ENCODE measurements at places on chromosomes 13 and 19. TPM values are rescaled to one million over a fixed set of nuclear protein-coding genes. Genes with fewer than 3 reads are reported as not detected.
A peak's percentile ranks its signal among the peaks of the same experiment; 100 is the strongest.

DNA sequence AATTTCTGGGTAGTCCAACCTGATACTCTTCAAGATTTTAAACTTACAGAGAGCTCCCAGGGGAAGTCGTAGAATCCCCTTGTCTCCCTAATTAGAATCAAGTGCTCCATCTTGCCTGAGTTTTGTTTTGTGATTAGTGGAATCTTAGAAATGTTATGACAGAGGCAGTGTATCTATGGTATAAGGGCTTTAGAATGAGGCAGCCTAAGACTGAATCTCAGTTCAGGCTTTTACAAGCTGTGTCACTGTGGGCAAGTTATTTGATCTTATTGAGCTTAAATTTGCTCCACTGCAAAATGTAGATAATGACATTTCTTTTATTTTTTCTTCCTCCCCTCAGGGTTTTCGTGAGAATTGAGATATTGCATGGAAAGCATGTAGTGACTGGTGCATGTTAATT, 215.5 kb downstream of the POSTN start:
- H3K27ac ChIP-seq: no peak overlapping the region
- no peak overlapping the region for H3K4me3 ChIP-seq
- no peaks in the 10 kb centered on the region for H3K4me1 ChIP-seq
- H3K36me3 ChIP-seq: no peaks in the 10 kb centered on the region
- no peak for DNase-seq

GRCh38 chr19:33953023-33953422, 156.4 kb downstream of the KCTD15 start:
- no peaks in the 10 kb centered on the region for H3K36me3 ChIP-seq
- no peak overlapping the region for H3K27ac ChIP-seq
- no peak for DNase-seq

DNA sequence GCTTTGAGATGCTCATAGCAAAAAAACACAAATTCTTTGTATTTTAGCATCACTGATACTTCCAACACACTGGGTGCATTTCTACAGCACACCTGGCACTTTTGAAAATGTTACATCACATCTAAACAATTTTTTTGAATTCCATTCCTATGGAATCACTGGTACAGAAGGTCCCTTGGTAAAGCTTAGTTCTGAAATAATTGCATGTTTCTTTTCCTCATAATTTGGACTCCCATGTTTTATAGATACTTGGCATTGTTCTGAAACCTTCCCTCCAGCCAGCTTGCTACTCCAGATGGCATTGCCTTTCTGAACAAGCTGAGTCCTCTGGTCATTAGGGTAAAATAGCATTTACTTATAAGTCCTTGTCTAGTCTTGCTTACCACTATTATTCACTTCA, 481.3 kb upstream of the GPC6 start:
- no peak for DNase-seq
- no peaks in the 10 kb centered on the region for H3K4me1 ChIP-seq
- H3K4me3 ChIP-seq: no peak overlapping the region
- no peaks in the 10 kb centered on the region for H3K27me3 ChIP-seq

GRCh38 chr13:46633416-46633815, 80.4 kb downstream of the LRCH1 start:
- H3K27me3 ChIP-seq: no peaks in the 10 kb centered on the region
- no peak overlapping the region for H3K4me3 ChIP-seq
- no peak for DNase-seq
- H3K4me1 ChIP-seq: peaks cover 26% of the 10 kb centered on the region
- H3K36me3 ChIP-seq: no peaks in the 10 kb centered on the region

DNA sequence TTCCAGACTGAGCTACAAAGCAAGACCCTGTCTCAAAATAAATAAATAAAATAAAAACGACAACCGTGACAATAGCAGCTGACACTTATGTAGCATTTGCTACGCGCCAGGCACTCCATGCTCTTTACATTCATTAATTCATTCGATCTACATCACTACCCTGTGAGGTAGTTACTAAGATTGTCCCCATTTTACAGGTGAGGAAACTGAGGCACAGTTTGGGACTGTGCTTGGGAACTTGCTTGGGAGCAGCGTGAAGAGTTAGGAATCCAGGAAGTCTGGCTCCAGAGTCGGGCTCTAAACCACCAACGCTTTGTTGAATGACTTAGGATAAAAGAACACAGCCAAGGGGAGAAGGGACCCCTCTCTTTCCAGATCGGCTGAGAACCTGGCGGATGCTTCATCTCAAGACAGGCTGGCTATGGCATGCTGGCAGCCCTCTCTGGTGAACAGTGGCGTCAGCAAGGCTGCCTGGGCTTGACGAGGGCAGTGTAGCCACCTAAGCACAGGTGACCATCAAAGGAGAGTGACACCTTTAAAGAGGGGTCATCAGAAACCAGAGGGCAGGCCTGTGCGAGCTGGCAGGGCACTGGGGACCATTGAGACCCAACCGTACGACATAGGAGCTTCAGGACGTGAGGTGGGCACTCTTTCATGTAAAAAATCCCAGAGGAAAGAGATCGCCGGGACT, 591 bp downstream of the DOHH start:
- H3K4me1 ChIP-seq: peaks cover 18% of the 10 kb centered on the region
- DNase-seq: no peak
- H3K27ac ChIP-seq: peak overlapping the region; percentile 96
- peak overlapping the region; percentile 89 for H3K4me3 ChIP-seq
- H3K27me3 ChIP-seq: no peaks in the 10 kb centered on the region

GRCh38 chr19:34191355-34191962, 19.2 kb downstream of the LSM14A start:
- H3K36me3 ChIP-seq: peaks cover 11% of the 10 kb centered on the region
- H3K4me3 ChIP-seq: no peak overlapping the region
- H3K4me1 ChIP-seq: peaks cover 42% of the 10 kb centered on the region
- DNase-seq: no peak
- no peaks in the 10 kb centered on the region for H3K27me3 ChIP-seq
- no peak overlapping the region for H3K27ac ChIP-seq

- no peak for DNase-seq
- no peak overlapping the region for H3K4me3 ChIP-seq
- peaks cover 2% of the 10 kb centered on the region for H3K36me3 ChIP-seq
- no peaks in the 10 kb centered on the region for H3K27me3 ChIP-seq
- H3K4me1 ChIP-seq: peaks cover 3% of the 10 kb centered on the region
These were observed 9.0 kb downstream of the ZNF808 start for GRCh38 chr19:52536448-52536800.

DNA sequence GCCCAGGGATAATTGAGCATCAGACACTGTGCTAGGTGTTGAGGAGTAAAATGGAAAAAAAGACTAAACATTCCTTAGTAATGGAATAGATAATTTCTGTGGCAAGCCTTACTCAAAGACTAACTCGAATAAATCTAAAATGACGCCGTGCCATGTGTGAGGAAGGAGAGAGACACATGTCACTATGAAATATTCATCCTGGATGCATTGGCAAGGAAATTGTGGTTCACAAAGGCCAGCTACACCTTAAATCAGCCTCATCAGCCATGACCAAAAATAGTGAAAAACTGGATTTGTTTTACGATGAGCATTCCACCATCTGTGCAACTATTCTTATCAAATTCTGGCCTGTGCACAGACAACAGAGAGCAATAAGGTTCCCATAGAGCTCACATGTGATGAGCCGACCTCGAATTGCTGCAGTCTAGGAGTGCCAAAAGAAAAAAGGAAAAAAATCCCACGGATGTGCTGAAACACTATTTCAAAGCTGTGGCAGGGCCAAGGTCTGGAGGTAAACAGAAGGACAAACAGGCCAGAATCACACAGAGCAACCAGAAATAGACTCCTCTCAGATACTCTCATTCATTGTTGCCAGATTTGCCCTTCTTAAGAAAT, 505.7 kb downstream of the EFNB2 start:
- DNase-seq: no peak
- H3K4me1 ChIP-seq: no peaks in the 10 kb centered on the region
- H3K36me3 ChIP-seq: no peaks in the 10 kb centered on the region
- H3K27me3 ChIP-seq: no peaks in the 10 kb centered on the region

- H3K4me1 ChIP-seq: peaks cover 4% of the 10 kb centered on the region
- no peak for DNase-seq
- no peak overlapping the region for H3K27ac ChIP-seq
- H3K27me3 ChIP-seq: no peaks in the 10 kb centered on the region
- H3K4me3 ChIP-seq: no peak overlapping the region
These were observed 30.6 kb upstream of the LRP3 start for GRCh38 chr19:33163481-33163880.

GRCh38 chr13:63124863-63125262, 1709.2 kb upstream of the PCDH20 start:
- DNase-seq: no peak
- H3K4me3 ChIP-seq: no peak overlapping the region
- no peak overlapping the region for H3K27ac ChIP-seq
- H3K36me3 ChIP-seq: no peaks in the 10 kb centered on the region

DNA sequence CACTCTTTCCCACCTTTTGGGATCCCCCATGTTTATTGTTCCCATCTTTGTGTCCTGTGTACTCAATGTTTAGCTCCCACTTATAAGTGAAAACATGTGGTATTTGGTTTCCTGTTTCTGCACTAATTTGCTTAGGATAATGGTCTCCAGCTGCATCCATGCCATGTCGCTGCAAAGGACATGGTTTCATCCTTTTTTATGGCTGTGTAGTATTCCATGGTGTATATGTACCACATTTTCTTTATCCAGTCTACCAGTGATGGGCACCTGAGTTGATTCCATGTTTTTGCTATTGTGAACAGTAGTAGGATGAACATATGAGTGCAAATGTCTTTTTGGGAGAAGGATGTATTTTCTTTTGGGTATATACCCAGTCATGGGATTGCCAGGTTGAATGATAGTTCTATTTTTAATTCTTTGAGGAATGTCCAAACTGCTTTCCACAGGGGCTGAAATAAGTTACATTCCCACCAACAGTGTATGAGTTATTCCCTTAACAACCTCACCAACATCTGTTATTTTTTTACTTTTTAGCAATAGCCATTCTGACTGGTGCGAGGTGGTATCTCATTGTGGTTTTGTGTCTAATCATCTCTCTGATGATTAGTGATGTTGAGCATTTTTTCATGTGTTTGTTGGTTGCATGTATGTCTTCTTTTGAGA, 55.7 kb upstream of the MEDAG start:
- no peaks in the 10 kb centered on the region for H3K27me3 ChIP-seq
- no peak overlapping the region for H3K27ac ChIP-seq
- H3K4me1 ChIP-seq: no peaks in the 10 kb centered on the region
- H3K4me3 ChIP-seq: no peak overlapping the region

- no peak overlapping the region for H3K4me3 ChIP-seq
- no peaks in the 10 kb centered on the region for H3K27me3 ChIP-seq
- no peak overlapping the region for H3K27ac ChIP-seq
- H3K4me1 ChIP-seq: no peaks in the 10 kb centered on the region
- H3K36me3 ChIP-seq: no peaks in the 10 kb centered on the region
These were observed 502.7 kb downstream of the UQCRFS1 start for GRCh38 chr19:28710278-28710677.

DNA sequence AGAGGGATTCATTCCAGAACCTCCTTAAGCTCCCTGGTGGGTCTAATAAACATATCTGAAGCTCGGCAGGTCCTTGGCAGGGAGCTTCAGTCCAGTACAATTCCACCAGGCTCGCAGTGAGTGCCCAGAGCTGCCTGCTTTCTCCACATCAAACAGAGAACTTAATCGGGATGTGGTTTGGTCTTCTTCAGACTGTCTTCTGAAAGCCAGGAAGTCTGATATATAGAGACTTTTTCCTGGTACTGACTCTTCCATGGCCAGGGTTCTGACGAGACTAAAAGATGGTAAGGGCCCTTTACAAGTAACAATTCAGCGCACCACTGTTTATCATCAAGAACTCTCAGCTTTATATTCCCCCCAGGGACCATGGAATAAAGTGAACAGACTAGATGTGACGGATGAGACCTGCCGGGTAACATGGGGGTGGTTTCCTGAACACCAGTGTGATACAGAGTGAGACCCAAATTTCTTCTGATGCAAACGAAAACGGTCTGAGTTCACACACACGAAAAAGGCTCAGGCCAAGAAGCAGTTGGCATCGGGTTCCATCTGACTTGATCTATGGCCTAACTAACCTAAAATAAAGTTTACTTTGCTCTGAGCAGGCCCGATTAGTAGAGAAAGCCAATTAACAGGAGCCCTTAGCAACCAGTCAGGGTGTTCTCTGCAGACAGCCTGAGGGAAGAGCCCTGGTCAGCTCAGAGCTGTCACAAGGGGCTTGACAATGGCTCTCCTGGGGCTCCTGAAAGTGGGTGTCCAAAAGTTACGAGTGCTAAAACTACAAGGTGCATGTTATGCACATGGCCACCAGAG, 29.0 kb downstream of the RANBP3 start:
- no peak overlapping the region for H3K27ac ChIP-seq
- H3K4me3 ChIP-seq: no peak overlapping the region
- H3K27me3 ChIP-seq: no peaks in the 10 kb centered on the region

- no peaks in the 10 kb centered on the region for H3K36me3 ChIP-seq
- no peaks in the 10 kb centered on the region for H3K4me1 ChIP-seq
- H3K27ac ChIP-seq: no peak overlapping the region
- H3K4me3 ChIP-seq: no peak overlapping the region
These were observed 59.3 kb downstream of the TSHZ3 start for GRCh38 chr19:31289976-31290375.

GRCh38 chr13:104616990-104617389, 1550.8 kb upstream of the SLC10A2 start:
- H3K27me3 ChIP-seq: no peaks in the 10 kb centered on the region
- H3K4me3 ChIP-seq: no peak overlapping the region
- DNase-seq: no peak
- H3K27ac ChIP-seq: no peak overlapping the region

- no peak overlapping the region for H3K27ac ChIP-seq
- no peaks in the 10 kb centered on the region for H3K27me3 ChIP-seq
- no peak overlapping the region for H3K4me3 ChIP-seq
- no peak for DNase-seq
- no peaks in the 10 kb centered on the region for H3K36me3 ChIP-seq
These were observed 95.6 kb upstream of the ZNF98 start for GRCh38 chr19:22517496-22518411.

GRCh38 chr19:55613930-55614710, 8.7 kb downstream of the ZNF865 start:
- H3K27me3 ChIP-seq: no peaks in the 10 kb centered on the region
- no peak overlapping the region for H3K27ac ChIP-seq
- DNase-seq: no peak
- no peaks in the 10 kb centered on the region for H3K36me3 ChIP-seq

GRCh38 chr19:33008738-33009137, 36.7 kb downstream of the FAAP24 start:
- H3K27ac ChIP-seq: no peak overlapping the region
- no peak overlapping the region for H3K4me3 ChIP-seq
- H3K36me3 ChIP-seq: no peaks in the 10 kb centered on the region

GRCh38 chr19:31002518-31003244, 346.6 kb downstream of the TSHZ3 start:
- H3K27me3 ChIP-seq: no peaks in the 10 kb centered on the region
- no peak for DNase-seq
- H3K4me1 ChIP-seq: no peaks in the 10 kb centered on the region
- no peaks in the 10 kb centered on the region for H3K36me3 ChIP-seq
- no peak overlapping the region for H3K4me3 ChIP-seq
- no peak overlapping the region for H3K27ac ChIP-seq

GRCh38 chr19:4730740-4731171, 7.1 kb upstream of the DPP9 start:
- DNase-seq: no peak
- no peak overlapping the region for H3K27ac ChIP-seq
- no peak overlapping the region for H3K4me3 ChIP-seq
- H3K27me3 ChIP-seq: no peaks in the 10 kb centered on the region
- H3K4me1 ChIP-seq: no peaks in the 10 kb centered on the region

The KIRREL2 gene
- 42.5 TPM for total RNA-seq

The SIAH3 gene
- under 0.01 TPM for total RNA-seq

The CRX gene
- total RNA-seq: not detected

The KIR3DL1 gene
- total RNA-seq: not detected

The PCSK4 gene
- 10.9 TPM for total RNA-seq

The MRPS31 gene
- total RNA-seq: 10.9 TPM

The MAP1S gene
- total RNA-seq: 53.4 TPM

The CEACAM20 gene
- not detected for total RNA-seq
